ENCODE measurements at places on chromosomes 7 and 10.

- no peak for DNase-seq
These were observed 27.5 kb upstream of the SMARCD3 start for GRCh38 chr7:151275813-151276577.

GRCh38 chr10:37812290-37812689 lies 45.1 kb downstream of the ZNF248 start:
- no peak for DNase-seq

DNA sequence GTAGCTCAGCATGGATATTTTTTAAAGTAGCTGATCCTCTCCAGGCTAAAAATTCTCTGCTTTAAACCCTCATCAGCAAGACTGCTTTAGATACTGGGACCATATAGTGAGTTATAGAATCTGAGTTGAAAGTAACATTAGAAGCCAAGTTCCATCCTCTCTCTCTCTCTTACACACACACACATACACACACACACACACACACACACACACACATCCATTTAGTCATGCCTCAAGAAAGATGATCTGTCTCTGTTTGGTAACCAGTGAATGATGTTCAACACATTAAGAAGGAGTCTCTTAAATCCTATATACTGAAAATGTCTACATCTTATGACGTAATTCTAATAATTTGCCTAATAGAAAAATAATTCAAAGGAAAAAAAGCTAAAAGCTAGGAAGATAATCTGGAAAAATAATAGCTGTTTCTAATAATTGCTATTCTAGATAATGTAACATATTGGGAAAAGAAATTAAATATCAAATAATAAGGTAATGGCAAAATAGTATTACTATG lies 16.9 kb upstream of the ATP6V0A4 start:
- no peak for DNase-seq

GRCh38 chr10:111475720-111476119 lies 398.9 kb downstream of the ADRA2A start:
- no peak for DNase-seq

DNA sequence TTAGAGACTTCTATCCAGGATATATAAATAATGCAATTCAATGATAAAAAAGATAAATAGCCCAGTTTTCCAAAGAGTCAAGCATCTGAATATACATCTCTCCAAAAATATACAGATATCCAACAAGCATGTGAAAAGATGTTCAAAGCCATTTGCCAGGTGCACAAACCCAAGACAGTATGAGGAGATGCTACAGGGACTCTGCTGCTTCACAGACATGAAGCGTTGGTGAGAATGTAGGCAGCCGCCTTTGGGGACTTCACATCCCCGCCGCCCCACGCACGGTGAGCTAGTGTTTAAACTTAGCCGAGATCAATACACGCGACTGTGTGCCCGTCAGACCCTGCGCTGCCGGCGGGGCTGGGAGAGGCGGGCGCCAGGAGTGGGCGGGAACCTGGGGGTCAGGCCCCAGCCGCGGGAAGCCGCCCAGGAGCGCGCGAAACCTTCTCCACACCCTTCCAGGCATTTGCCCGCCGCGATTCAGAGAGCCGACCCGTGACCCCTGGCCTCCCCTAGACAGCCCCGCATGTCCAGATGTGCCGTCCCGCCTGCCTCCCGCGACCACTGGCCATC lies 927 bp upstream of the ALOX5 start:
- no peak for DNase-seq

DNA sequence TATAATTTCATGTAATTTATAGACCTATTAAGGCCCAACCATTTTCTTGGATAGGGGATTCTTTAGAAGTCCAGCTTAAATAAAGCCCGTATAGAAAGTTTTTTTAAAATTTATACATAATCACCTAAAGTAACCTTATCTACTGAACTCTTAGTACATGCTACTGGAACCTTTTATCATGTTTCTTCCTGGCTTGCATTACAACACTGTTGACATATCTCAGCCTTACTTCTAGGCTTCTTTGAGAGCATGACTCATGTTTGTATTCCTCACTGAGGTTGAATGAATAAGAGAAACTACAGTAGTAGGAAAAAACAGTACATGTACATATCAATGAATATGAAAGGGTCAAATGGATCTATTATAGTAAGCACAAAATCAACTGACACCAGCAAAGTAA lies 8.2 kb upstream of the MAGI2 start:
- no peak for DNase-seq

Measured in stimulated activated CD4-positive, alpha-beta T cell treated with anti-CD3 and anti-CD28 coated beads, Interleukin-12 subunit alpha, Interleukin-12 subunit beta, amount 100 ng/mL, for 24 hours (primary cell).